ENCODE measurements at places on chromosomes 11 and 22.

- no peak for DNase-seq
Measured at GRCh38 chr11:118128310-118128709, 24.3 kb downstream of the SCN4B start.

DNA sequence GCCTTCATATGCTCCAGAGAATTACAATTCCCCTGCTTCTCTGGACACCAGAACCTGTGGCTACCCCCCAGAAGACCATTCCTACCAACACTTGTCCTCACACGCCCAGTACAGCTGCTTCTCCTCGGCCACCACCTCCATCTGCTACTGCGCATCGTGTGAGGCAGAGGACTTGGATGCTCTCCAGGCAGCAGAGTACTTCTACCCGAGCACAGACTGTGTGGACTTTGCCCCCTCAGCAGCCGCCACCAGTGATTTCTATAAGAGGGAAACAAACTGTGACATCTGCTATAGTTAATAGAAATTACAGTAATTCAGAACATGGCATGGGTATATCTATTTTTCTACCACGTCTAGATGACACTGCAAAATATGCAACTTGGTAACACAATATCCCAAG, 9.8 kb downstream of the POU2AF3 start:
- no peak for DNase-seq

- DNase-seq: no peak
Measured at GRCh38 chr11:116935089-116935488, 97.7 kb upstream of the APOA1 start.

- no peak for DNase-seq
Measured at GRCh38 chr11:16883174-16883573, 131.0 kb downstream of the PLEKHA7 start.

GRCh38 chr11:15975742-15976141, 380.6 kb downstream of the SOX6 start:
- no peak for DNase-seq

GRCh38 chr11:29281271-29281777, 735.5 kb downstream of the KCNA4 start:
- no peak for DNase-seq

DNA sequence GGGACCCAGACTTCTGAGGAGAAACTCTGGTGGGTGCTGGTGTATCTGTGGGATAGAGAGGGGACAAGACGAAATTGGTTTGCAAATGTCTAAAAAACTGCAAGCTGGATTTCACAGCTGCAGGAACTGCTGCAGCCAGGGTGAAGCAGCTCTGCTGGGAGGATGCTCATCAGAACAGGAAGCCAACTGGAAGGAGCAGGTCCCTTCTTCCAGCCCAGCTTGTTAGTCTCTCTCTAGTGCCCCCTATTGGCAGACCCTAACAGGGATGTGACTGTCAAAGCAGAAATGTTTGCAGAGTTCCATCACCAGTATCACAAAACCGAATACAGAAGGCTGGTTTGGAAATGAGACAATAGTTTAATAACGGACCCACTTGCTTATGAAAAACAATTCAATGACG, 74.8 kb upstream of the SLC22A12 start:
- DNase-seq: no peak

All from stimulated activated CD4-positive, alpha-beta T cell treated with anti-CD3 and anti-CD28 coated beads, Interleukin-4, amount 100 ng/mL, for 24 hours (primary cell).